ENCODE measurements at places on chromosomes 3 and 15.

DNA sequence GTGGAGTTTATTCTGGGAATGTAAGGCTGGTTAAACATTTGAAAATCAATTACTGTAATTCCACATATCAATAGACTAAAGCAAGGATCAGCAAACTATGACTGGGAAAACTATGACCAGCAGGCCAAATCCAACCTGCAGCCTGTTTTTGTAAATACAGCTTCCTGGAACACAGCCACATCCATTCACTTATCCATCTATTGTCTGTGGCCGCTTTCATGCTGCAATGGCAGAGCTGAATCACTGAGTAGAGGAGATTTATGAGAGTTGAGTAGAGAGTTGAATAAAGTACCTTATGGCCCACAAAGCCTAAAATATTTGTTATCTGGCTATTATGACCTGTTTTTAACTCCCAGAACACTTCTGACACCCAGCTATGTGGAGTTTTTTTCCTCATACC lies 12.2 kb downstream of the MYLK start:
- DNase-seq = no peak

DNA sequence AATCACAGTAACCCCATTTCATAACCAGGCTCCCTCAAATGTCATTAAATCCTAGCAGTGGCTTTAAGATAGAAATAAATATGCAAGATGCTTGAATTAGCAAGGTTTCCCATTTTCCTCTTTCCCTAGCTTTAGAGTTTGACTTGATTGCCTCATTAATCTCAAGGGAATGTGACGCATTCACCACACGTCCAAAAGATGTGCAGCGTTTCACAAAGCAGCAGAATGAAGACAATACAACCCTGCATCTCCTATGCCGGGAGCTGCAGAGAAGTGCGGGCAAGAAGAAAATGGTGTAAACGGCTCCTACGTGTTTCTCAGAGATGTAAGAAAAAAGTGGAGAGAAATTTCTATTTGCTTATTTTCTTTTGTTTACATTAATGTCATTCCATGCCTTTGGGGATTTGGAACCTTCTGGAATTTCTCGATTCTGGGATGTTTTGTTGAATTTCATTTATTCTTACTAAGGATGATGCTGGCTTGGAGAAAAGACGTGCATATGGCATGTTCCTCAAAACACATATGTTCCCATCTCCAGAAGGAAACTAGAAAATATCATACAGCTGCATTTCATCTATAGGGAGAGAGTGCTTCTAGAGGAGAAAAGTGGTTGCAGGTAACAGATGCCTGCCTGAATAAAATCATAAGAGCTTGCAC lies 27.8 kb upstream of the FRMD4B start:
- no peak for DNase-seq

DNA sequence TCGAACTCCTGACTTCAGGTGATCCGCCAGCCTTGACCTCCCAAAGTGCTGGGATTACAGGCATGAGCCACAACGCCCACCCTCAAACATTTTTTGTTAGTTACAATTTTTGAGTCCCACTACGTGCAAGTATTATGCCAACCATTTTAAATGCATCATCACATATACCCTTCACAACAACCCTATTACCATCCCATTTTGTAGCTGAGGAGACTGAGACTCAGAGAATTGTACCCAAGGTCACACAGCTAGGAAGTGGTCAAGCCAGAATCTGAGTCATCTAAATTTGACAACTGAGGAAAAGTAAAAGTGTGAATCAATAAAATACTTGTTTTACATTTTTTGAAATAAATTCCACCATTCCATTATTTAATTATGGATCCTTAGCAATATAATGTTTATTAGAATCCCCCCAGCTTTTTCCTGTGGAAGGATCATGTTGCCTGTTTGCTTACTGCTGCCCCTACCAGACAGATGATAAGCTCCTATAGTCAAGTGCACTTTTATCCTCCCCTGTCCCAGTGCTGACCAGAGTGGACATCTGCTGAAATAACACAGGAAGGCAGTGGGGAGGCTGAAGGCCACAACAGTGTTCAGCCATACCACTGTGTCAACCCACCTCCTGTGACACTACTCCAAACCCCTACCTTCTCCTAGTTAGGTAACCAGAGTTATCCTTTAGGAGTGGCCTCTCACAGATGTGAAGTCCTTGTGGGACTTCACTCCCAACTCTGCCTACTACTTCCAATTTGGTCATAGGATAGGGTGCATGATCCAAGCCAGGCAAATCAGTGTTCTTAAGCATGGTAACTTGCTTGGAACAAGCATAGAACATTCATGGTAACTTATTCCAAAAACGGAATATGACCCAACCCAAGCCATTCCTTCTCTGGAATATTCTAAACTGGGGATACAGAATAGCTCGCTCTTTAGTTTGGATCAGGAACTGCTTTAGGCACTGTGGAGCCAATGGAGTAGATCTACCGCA lies 28.1 kb downstream of the PRKAR2A start:
- no peak for DNase-seq

DNA sequence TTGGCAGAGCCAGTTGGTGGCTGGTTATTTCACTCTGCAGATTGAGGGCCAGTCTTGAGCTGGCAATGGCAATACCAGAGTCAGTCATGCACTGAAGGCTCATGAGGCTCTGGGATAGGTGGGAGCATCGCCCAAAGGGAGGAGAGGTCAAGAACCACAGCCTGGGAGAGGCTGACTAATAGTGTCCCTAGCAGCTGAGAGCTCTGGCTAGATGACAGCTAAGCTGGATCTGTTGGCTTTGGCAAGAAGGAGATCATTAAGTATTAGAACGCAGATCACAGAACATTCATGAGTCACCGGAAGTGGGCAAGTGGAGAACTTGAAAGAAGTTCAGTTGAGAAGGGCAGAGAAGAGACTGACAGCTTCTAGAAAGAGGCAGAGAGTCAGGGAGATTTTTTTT lies 521.1 kb downstream of the NR2F2 start:
- no peak for DNase-seq

- no peak for DNase-seq
Observed at GRCh38 chr3:118187221-118187620, 847.4 kb downstream of the IGSF11 start.

- DNase-seq = no peak
Observed at GRCh38 chr15:65377976-65378366, at the start of gene IGDCC3. IGDCC3 (minus strand) TSS chr15:65378002; CDS start chr15:65377788, 214 bp downstream.

- no peak for DNase-seq
Observed at GRCh38 chr3:166607933-166608521, 770.8 kb upstream of the BCHE start.

Data from activated CD4-positive, alpha-beta T cell treated with anti-CD3 and anti-CD28 coated beads for 24 hours (primary cell).